ENCODE measurements at places on chromosomes 7 and 10. TPM values are rescaled to one million over a fixed set of nuclear protein-coding genes. Genes with fewer than 3 reads are reported as not detected.

Gene PNLIP
- total RNA-seq, result not detected

Gene GTPBP4
- 58.5 TPM for total RNA-seq

- H3K27ac ChIP-seq, result no peak overlapping the region
- peak; percentile 81 for DNase-seq
- H3K36me3 ChIP-seq, result no peaks in the 10 kb centered on the region
- H3K4me3 ChIP-seq, result no peak overlapping the region
- H3K4me1 ChIP-seq, result peaks cover 9% of the 10 kb centered on the region
Observed at GRCh38 chr7:150428671-150429451, 21.6 kb upstream of the GIMAP8 start.

GRCh38 chr10:52108236-52108635 lies 205.8 kb upstream of the DKK1 start:
- no peaks in the 10 kb centered on the region for H3K4me1 ChIP-seq
- H3K4me3 ChIP-seq, result no peak overlapping the region
- no peaks in the 10 kb centered on the region for H3K36me3 ChIP-seq
- no peak overlapping the region for H3K27ac ChIP-seq
- H3K27me3 ChIP-seq, result no peaks in the 10 kb centered on the region
- no peak for DNase-seq

DNA sequence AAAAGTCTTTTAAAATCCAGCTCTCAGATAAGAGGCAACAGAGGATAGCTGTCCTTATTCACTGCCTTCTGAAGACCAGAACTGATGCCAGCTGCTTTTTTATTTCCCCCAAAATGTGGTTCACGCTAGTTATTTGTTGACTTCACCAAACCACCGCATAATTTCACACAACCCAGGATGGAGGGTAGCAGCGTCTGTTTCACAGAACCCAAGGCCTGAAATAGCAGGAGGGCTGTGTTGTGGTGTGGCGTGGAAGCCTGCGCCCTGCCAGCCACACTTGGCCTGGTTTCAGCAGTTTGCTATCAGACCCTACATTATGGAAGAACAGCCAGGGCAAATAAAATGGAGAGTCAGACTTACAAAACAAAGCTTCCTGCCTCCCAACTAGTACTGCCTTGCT lies 155.4 kb downstream of the DYNC1I1 start:
- no peak overlapping the region for H3K4me3 ChIP-seq
- H3K27ac ChIP-seq, result peak overlapping the region; percentile 48
- no peaks in the 10 kb centered on the region for H3K36me3 ChIP-seq
- H3K27me3 ChIP-seq, result no peaks in the 10 kb centered on the region
- peak; percentile 59 for DNase-seq
- H3K4me1 ChIP-seq, result peaks cover 19% of the 10 kb centered on the region

DNA sequence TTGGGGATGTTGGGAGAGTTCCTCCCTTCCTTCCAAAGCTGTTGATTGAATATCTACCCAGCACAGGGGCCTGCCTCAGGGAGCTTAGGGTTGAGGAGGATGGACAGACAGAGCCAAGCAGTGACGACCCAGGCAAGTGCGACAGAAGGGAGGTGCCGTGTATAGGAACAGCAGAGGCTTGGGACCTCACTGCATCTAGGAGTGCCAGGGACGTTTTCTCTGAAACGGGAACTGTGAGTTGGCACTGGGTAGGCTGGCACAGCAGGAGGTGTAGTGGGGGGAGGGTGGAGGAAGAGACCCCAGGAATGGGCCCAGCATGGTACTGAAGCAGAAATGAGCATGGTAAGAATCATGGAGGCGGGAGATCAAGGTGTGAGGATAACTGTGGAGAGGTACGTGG lies 55.3 kb upstream of the MGMT start:
- H3K4me1 ChIP-seq, result no peaks in the 10 kb centered on the region
- no peak overlapping the region for H3K4me3 ChIP-seq
- DNase-seq, result no peak
- no peak overlapping the region for H3K27ac ChIP-seq

Measured in SJCRH30 (cell line).